ENCODE measurements at places on chromosomes 3 and 15. TPM values are rescaled to one million over a fixed set of nuclear protein-coding genes. Genes with fewer than 3 reads are reported as not detected.
A peak's percentile ranks its signal among the peaks of the same experiment; 100 is the strongest.

Gene FOXB1
- total RNA-seq, result 0.12 TPM

Gene PAQR5
- total RNA-seq, result not detected

Gene CCR9
- 0.40 TPM for total RNA-seq

Gene GPR156
- total RNA-seq, result not detected

Gene TEX55
- total RNA-seq, result not detected

Gene RTP2
- not detected for total RNA-seq

Gene GOLGA8N
- 11.5 TPM for total RNA-seq

Gene MEX3B
- 1.1 TPM for total RNA-seq

Gene EAF1
- total RNA-seq, result 33.2 TPM

DNA sequence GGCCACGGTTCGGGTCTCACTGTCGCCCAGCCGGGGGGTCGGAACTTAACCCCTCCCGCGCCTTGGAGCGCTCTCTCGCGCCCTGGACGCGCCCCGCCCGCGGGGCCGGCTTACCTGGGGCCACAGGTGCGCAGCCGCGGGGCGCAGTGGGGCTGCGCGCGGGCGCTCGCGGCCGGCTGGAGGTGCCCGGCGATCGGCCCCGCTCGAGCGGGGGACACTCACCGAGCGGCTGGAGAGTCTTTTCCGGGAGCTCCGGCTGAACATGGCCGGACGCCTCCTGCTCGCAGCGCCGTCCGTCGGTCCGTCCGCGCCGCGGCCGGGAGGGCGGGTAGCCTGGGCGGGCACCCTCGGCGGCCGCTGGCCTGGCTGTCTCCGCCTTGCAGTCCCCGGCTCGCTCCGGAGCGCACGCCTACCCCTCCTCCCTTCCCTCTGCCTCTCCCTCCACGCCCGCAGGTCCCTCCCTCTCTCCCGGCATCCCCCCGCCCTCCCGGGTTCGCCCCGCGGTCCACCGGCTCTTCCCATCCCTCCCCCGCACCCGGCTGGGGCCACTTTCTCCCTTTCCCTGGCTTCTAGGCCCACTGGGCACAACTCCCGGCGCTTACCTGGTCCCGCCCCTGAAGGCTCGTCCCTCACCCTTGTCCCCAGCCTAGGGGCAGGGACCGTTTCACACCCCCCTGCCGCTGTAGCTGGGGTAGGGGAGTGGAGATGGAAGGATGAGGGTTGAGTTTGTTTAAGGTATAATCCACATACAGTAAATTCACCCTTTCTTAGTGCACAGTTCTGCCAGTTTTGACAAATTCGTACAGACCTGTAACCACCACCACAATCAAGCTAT, 220.1 kb upstream of the PRICKLE2 start:
- H3K36me3 ChIP-seq, result no peaks in the 10 kb centered on the region
- no peaks in the 10 kb centered on the region for H3K4me1 ChIP-seq
- no peak for DNase-seq
- H3K27me3 ChIP-seq, result no peaks in the 10 kb centered on the region

GRCh38 chr3:134332344-134332743, 41.9 kb downstream of the AMOTL2 start:
- H3K27me3 ChIP-seq, result no peaks in the 10 kb centered on the region
- no peaks in the 10 kb centered on the region for H3K36me3 ChIP-seq
- no peak for DNase-seq
- no peak overlapping the region for H3K4me3 ChIP-seq
- H3K4me1 ChIP-seq, result no peaks in the 10 kb centered on the region
- no peak overlapping the region for H3K27ac ChIP-seq

- H3K4me1 ChIP-seq, result no peaks in the 10 kb centered on the region
- no peak for DNase-seq
Measured at GRCh38 chr3:14803101-14803980, 15.4 kb upstream of the FGD5 start.

DNA sequence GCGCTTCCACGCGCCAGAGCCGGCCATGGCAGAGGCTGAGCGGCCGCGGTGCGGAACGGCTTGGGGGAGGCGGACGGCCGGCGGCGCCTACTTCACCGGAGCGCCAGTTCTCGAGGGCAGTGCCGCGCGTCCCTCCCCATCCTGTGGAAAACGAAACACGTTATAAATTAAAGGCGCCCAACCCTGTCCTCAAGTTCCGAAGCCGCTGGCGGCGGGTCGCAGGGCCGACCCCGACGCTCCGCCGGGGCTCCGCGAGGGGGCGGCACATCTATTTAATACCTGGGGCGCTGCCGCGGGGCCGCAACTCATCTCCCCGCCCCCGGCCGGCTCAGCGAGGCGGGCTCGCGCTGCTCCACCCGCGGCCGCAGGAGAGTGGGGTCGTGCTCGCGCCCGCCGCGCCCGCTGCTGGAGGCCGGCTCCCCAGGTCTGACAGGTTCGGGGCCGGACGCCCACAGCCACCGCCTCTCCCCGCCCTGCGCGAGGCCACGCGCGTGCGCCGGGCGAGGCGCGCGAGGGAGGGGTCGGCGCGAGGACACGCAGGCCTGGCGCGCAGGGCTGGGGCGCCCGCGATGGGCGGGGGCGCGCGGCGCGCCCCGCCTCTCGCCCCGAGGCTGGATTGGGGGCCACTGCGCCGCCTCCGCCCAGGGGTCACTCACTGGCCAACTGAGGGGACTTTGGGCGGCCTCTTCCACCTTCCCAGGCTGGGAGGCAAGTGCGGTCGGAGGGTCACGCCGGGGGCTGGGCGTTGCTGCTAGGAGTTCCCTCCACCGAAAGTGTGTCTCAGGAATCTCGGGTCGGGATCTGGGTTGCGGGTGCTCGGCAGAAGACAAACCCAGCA, at the start of gene SLC30A4:
TSS of gene SLC30A4 (minus strand) at position 428 of the 838 bp plus-strand sequence. CDS start at position 27, 401 bp downstream.
- no peaks in the 10 kb centered on the region for H3K36me3 ChIP-seq
- peak; percentile 63 for DNase-seq
- H3K27me3 ChIP-seq, result no peaks in the 10 kb centered on the region
- H3K27ac ChIP-seq, result peak within 1 kb of the TSS; percentile 64

GRCh38 chr3:30793740-30794139, 100.7 kb downstream of the GADL1 start:
- no peak for DNase-seq
- no peaks in the 10 kb centered on the region for H3K36me3 ChIP-seq
- H3K27me3 ChIP-seq, result no peaks in the 10 kb centered on the region
- H3K4me3 ChIP-seq, result no peak overlapping the region
- H3K4me1 ChIP-seq, result no peaks in the 10 kb centered on the region
- no peak overlapping the region for H3K27ac ChIP-seq

DNA sequence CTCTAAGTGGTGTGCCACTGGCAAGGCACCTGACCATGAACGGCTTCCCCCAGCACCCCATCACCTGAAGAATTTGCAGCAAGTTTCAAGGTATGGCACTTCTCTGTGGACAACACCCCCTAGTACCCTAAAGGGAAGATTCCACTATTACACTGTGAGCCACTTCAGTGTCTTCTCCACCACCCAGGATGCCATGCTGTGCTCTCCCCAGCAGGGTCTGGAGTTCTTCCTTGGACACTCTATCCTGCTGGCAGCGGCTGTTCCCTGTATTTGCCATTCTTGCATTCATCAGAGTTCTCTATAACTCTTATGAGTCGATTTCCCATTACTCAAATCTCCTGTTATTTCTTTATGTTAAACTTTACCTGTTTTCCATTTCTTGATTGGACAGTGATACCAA, 33.9 kb upstream of the RNU6-1 start:
- no peaks in the 10 kb centered on the region for H3K4me1 ChIP-seq
- no peak for DNase-seq
- no peaks in the 10 kb centered on the region for H3K27me3 ChIP-seq
- H3K36me3 ChIP-seq, result no peaks in the 10 kb centered on the region

DNA sequence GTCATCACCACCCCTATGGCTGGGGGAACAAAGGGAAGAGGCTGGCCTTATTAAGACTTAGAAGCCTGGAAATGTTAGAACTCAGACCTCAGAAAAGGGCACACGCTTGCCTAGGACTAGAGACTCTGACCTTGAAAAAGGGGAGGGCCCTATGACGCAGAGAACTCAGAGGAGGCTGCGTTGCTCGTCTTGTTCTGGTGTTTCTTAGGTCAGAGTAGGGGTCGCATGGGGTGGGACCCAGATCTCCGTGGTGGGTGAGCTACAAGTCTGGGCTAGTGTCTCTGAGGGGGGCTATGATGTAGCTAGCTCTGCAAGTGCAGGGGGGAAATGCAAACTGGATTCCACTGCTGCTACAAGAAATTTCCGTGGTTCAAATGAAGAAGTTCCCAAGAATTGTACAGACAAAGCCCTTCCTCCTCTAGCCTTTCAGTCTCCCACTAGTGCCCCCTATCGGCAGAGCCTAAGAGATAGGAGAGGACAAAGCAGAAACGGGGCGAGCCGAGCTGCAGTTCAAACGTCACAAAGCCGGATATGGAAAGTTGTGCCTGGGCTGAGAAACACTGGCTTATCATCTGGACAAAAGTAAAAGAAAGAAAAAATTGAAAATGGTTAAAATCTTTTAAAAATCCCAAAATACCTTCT, 392.9 kb upstream of the ROBO2 start:
- H3K4me1 ChIP-seq, result no peaks in the 10 kb centered on the region
- no peaks in the 10 kb centered on the region for H3K36me3 ChIP-seq
- DNase-seq, result no peak
- H3K4me3 ChIP-seq, result no peak overlapping the region
- H3K27me3 ChIP-seq, result no peaks in the 10 kb centered on the region

DNA sequence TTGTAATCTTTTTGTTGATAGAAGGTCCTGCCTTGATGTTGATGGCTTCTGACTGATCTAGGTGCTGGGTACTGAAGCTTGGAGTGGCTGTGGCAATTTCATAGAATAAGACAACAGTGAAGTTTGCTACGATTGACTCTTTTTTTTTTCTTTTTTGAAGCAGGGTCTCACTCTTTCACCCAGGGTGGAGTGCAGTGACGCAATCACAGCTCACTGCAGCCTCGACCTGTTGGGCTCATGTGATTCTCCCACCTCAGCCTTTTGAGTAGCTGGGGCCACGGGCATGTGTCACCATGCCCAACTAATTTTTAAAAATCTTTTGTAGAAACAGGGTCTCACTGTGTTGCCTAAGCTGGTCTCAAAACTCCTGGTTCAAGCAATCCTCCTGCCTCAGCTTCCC, 14.2 kb downstream of the ARID3B start:
- no peak overlapping the region for H3K4me3 ChIP-seq
- no peak overlapping the region for H3K27ac ChIP-seq
- no peak for DNase-seq

GRCh38 chr15:73697033-73697467, 12.9 kb downstream of the CD276 start:
- DNase-seq, result peak; percentile 69
- H3K27ac ChIP-seq, result no peak overlapping the region
- no peaks in the 10 kb centered on the region for H3K36me3 ChIP-seq

- no peak within 1 kb of the TSS for H3K4me3 ChIP-seq
- no peak for DNase-seq
- H3K27ac ChIP-seq, result no peak within 1 kb of the TSS
- no peaks in the 10 kb centered on the region for H3K36me3 ChIP-seq
Measured at GRCh38 chr3:191461113-191461595, at the start of gene PYDC2. Gene PYDC2, plus strand, starts transcription at chr3:191461163. Its CDS starts 0 bp downstream, at chr3:191461163.

- H3K4me1 ChIP-seq, result no peaks in the 10 kb centered on the region
- no peak overlapping the region for H3K27ac ChIP-seq
- no peak for DNase-seq
Measured at GRCh38 chr3:9178697-9179096, 70.7 kb downstream of the SRGAP3 start.

DNA sequence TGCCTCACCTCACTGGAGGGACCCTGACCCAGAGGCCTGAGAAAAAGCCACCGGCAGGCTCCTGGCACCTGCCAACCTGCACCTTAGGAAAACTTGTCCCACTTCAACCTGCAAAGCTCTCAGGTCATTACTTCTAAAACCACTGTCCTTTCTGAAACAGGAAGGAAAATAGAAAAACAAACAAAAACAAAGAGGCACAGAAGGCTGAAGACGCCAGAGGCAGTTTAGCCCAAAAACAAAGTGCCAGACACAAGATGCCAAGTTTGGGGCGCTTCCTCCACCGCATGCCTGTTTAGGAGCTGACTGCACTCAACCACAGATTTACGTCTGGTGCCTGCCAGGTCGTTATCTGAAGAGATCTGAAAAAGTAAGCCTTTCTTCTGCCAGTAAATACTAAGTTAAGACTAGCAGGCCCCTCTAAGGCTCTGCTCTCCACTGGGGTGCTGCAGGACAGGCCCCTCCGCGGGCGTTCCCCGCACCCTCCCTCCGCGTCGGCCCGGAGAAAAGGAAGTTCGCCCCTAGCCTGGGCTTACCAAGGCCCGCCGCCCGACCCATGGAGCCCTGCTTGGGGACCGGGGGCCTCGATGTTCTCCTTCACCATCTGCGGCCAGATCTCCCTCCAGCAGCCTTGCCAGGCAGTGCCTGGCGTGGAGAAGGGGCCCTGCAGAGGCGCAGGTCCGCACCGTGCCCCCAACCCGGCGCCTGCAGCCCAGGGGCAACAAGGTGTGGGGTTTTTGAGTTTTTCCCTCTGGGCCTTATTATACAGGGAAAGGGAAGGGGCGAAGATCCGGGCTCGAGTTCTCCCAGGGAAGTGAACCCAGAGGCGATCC, 1.3 kb downstream of the GOLGA8A start:
- H3K27me3 ChIP-seq, result no peaks in the 10 kb centered on the region
- H3K36me3 ChIP-seq, result no peaks in the 10 kb centered on the region
- peak; percentile 33 for DNase-seq
- peak overlapping the region; percentile 51 for H3K4me3 ChIP-seq
- peaks cover 6% of the 10 kb centered on the region for H3K4me1 ChIP-seq

DNA sequence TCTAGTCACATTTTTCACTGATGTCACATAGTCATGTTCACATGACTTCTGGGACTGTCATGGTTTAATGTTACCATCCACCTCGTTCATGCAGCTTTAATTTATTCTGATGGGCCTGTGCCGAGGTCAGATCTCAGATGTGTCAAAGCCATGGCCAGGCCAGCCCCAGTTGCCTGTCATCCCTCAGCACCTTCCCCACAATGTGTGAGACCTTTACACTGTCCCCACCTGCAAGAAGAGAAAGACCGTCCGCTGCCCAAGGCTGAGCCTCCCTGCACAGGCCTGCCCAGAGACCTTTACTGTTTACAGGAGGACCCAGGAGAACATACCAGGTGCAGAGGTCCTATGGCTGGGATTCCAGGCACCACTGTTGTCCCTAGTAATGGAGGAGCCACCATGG, 12.8 kb upstream of the KLF15 start:
- H3K4me3 ChIP-seq, result no peak overlapping the region
- no peaks in the 10 kb centered on the region for H3K4me1 ChIP-seq
- no peak overlapping the region for H3K27ac ChIP-seq
- no peak for DNase-seq
- H3K27me3 ChIP-seq, result no peaks in the 10 kb centered on the region

DNA sequence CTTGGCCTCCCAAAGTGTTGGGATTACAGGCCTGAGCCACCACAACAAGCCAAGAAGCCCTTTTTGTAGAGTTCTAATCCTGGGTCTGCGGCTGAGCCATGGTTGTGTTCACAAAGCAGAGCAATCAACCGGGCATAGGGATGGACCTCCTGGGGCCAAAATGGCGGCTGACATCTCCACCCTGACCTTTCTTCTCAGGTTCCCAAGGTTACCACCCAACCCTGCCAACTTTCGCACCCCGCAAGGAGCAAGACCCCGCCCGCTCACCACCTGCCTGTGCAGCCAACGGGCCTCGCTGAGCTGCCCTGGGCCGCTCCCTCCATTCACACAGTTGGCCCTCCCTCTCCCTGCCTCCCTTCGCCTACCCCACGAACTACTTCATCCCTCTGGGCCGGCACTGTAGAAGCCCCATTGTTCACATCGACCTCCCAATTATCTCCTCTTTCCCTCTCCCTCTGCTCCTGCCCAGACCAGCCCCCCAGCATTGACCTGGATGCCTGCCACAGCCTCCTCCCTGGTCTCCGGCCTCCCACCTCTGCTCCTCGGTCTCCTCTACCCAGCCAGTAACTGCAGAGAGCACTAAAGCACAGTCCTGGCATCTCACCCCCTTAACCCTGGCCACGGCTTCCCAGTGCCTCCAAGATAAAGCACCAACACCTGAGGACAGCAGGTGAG, 62.0 kb upstream of the TFRC start:
- no peaks in the 10 kb centered on the region for H3K36me3 ChIP-seq
- H3K4me3 ChIP-seq, result no peak overlapping the region
- H3K27me3 ChIP-seq, result no peaks in the 10 kb centered on the region
